ENCODE measurements at places on chromosomes 13 and 19. TPM values are rescaled to one million over a fixed set of nuclear protein-coding genes. Genes with fewer than 3 reads are reported as not detected.

Gene PLK5
- total RNA-seq, result 0.23 TPM

Gene ZNF850
- 7.6 TPM for total RNA-seq

Gene RASGRP4
- total RNA-seq, result 0.23 TPM

Gene SIGLEC11
- total RNA-seq, result 0.23 TPM

Gene PABPC3
- total RNA-seq, result 0.69 TPM

Gene MAST1
- 71.0 TPM for total RNA-seq

Gene MYPOP
- total RNA-seq, result 1.4 TPM

Gene KLK8
- not detected for total RNA-seq

Gene SLC27A1
- total RNA-seq, result 13.6 TPM

Gene DHRS12
- 7.4 TPM for total RNA-seq

Gene PSG4
- not detected for total RNA-seq

Gene COX7A1
- 2.3 TPM for total RNA-seq

Gene COX6B2
- 0.92 TPM for total RNA-seq

Gene ZNF69
- total RNA-seq, result 22.1 TPM

Gene UPF3A
- total RNA-seq, result 62.7 TPM

Gene CD33
- 0.23 TPM for total RNA-seq

Gene ZNF320
- total RNA-seq, result 30.4 TPM

Gene JAK3
- 3.5 TPM for total RNA-seq

Gene ZNF543
- total RNA-seq, result 26.5 TPM

Gene CD37
- total RNA-seq, result 2.1 TPM

Gene PLEKHF1
- total RNA-seq, result 1.8 TPM

Gene PRR22
- 0.69 TPM for total RNA-seq

Gene OR7C1
- total RNA-seq, result not detected

Gene MUC16
- total RNA-seq, result not detected

Gene GPR18
- not detected for total RNA-seq

Gene NKG7
- total RNA-seq, result 0.46 TPM

Gene OR10H1
- not detected for total RNA-seq

Gene TEX29
- total RNA-seq, result not detected

Gene NLRP9
- not detected for total RNA-seq

Gene ZNF358
- total RNA-seq, result 11.3 TPM

Gene NLRP7
- total RNA-seq, result not detected

Gene TBXA2R
- total RNA-seq, result 1.4 TPM

Gene RAB20
- 1.6 TPM for total RNA-seq

Gene SWSAP1
- 1.2 TPM for total RNA-seq

Gene B3GNT3
- 0.46 TPM for total RNA-seq

Gene SLC25A41
- total RNA-seq, result 0.69 TPM

Gene CEACAM7
- not detected for total RNA-seq

Gene KIR2DL4
- total RNA-seq, result not detected

Gene CLDND2
- total RNA-seq, result not detected

Gene POGLUT2
- 11.5 TPM for total RNA-seq

Gene CARS2
- total RNA-seq, result 46.1 TPM

Gene C19orf33
- total RNA-seq, result not detected

Gene FLT3LG
- 0.69 TPM for total RNA-seq

Gene TMPRSS9
- 0.23 TPM for total RNA-seq

Gene CEACAM20
- total RNA-seq, result not detected

Gene ATP5F1D
- 18.5 TPM for total RNA-seq

Gene VSTM1
- total RNA-seq, result 0.23 TPM

Gene ERICH6B
- not detected for total RNA-seq

Gene OR4F17
- not detected for total RNA-seq

Gene LGALS13
- total RNA-seq, result not detected

Gene KCNC3
- total RNA-seq, result 3.2 TPM

Gene UBAC2
- total RNA-seq, result 35.8 TPM

Gene ZNF229
- 25.8 TPM for total RNA-seq

Gene KCNN4
- total RNA-seq, result not detected

Gene ASF1B
- 1.6 TPM for total RNA-seq
